RWPE1 (cell line): ENCODE measurements at places on chromosomes 5 and 9.

DNA sequence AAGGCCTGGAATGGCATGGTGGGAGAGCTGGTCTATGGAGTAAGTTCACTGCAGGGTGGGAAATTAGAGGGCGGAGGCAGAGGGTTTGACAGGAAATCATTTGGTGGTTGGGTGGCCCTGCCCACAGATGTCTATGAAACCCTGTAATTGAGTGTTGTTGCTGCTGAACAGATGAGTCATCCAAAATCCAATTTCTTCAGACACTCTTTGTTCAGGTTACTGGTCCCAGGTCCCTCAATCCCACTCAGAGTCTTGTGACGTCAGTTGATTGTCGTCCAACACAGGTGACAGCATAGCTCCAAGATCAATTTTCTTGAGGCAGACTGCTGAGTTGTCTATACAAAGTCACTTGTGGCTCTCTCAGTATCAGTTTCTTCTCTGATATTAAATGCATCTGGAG lies 208.6 kb downstream of the GRIA1 start:
- DNase-seq: no peak

DNA sequence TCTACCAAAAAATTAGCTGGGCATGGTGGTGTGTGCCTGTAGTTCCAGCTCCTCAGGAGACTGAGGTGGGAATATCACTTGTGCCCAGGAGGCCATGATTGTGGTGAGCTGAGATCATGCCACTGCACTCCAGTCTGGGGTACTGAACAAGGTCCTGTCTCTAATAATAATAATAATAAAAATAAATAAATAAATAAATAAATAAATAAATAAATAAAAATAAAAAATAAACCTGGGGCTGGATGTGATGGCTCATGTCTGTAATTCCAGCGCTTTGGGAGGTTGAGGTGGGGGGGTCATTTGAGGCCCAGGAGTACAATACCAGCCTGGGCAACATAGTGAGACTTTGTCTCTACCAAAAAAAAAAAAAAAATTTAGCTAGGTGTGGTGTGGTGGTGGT lies 113.7 kb downstream of the ARHGEF28 start:
- DNase-seq: no peak

DNA sequence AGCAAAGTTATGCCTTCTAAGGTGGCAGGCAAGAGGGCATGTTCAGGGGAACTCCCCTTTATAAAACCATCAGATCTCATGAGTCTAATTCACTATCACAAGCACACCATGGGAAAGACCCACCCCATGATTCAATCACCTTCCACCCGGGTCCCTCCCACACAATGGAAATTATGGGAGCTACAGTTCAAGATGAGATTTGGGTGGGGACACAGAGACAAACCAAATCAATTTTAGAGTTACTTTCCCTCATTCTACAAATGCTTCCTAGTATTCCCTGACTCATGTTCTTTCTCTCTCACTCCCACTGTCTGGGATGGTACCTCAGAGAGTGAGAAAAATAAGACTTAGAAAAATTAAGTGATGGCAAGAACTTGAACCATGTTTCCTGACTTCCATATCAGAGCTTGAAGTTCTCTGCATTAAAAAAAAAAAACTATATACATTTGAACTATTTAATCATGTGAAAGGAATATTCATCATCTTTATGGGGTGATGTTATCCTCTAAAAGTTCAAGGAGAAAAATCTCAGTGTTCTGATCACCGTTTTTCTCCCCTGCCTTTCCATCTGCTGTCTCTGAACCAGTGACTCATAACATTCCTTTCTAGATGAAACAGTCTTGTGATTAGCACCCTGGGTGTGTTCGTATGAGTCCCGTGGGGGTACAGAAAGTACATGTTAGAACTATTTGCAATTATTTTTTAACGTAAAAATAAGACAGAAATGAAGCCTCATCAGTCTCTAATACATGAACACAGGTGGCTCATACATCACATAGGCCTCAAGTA lies 282.9 kb downstream of the SLF1 start:
- DNase-seq: peak; percentile 86

- DNase-seq: no peak
Measured at GRCh38 chr5:174589599-174589998, 134.8 kb upstream of the MSX2 start.

DNA sequence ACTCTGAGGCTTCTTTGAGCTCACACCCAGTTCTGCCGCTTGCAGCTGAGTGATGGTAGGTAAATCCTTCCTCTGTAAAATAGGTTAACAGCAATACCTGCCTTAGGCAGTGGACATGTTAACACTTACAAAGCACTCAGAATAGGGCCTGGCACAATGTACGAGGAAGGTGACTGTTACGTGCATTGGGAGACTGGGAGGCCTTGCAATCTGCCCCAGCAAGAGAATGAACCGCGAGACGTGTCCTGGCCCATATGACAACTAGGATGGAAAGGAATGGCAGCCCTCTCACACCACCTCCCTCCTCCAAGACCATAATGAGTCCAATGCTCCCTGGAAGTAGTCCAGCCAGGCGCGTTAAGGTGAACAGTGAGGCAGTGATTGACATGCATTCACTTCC lies 23.1 kb upstream of the AKNA start:
- DNase-seq: peak; percentile 82

DNA sequence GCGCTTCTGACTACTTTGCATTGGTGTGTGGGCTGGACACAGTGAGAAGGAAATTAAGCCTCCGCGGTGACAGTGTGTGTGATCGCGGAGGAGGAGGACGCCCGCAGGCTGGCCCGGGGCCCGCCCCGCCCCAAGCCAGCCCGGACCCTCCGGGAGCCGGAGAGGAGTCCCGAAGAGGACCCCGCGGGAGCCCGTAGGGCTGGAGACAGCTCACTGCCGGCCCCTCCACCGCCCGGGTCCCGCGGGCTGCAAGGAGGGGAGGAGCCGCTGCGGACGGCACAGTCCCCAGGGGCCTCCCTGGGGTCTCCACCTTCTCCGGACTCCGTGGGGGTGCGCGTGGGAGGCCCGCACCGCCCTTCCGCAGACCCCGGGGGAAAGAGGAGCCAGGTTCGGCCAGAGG lies 146.4 kb upstream of the ERCC6L2 start:
- no peak for DNase-seq

GRCh38 chr9:70403166-70403565 lies 11.3 kb downstream of the KLF9 start:
- DNase-seq: no peak

DNA sequence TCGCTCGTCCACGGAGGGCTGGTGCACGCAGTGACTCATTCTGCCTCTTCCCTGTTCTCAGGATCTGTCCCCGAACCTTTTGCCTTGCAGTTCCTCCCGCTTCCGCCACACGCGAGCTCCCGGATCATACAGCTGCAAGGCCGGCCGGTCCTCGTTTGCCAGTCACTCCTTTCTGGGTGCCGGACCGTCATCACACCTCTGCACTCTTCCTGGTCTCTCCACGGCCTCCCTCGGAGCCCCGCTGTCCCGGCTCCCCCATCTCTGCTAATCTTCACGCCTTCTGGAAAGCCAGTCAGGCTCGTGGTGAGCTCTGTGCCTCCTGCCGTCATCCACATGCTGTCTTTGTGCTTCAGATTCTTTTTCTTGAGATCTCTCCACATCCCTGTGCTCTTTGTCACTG lies 91.8 kb downstream of the STX17 start:
- DNase-seq: no peak

DNA sequence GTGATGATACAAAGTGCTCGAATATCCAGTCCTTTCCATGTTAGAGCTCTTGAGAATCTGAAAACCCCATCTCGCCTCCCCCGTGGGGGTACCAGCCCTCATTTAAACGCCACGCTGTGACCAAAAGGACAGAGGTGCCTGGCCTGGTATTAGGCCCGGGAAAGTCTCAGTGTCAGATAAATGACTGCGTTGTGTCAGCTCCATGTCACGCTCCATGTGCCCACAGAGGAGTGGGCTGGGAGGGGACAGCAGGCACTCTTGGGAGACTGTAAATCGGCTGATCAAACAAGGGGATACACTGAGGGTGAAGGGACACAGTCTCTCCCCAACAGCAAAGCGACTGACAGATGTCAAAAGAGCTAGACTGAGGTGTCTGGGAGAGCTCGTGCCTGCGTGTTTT lies 65.7 kb upstream of the ECM2 start:
- no peak for DNase-seq

DNA sequence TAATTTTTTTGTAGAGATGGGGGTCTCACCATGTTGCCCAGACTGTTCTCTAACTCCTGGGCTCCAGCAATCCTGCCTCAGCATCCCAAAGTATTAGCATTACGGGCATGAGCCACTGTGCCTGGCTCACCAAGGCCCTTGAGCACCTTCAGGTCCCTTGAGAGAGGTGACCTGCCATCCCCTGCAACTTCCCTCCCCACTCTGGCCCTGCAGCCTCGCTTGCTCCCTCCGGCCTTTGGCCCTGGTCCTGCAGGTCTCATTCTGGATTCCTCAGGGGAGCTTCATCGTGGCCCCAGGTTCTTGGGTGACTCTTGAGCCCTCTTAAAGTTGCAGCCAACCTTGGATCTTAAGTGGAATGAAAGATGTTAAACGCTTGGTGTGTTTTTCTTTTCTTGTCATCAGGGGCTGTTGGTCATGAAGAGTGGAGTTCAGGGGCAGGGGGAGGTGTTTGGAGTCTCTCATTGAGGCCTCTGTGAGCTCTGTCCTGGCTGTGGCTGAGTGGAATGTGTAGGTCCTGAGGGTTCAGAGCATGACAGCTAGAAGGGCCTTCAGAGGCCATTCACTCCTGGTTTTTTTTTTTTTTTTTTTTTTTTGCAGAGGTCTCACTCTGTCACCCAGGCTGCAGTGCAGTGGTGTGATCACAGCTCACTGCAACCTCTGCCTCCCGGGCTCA lies 33.0 kb downstream of the PPARGC1B start:
- DNase-seq: no peak

- peak; percentile 32 for DNase-seq
Measured at GRCh38 chr9:27726244-27727081, 153.2 kb upstream of the C9orf72 start.
